ENCODE measurements at places on chromosomes 3 and 15.

- DNase-seq: no peak
Measured at GRCh38 chr3:48407542-48408099, 22.3 kb downstream of the PLXNB1 start.

DNA sequence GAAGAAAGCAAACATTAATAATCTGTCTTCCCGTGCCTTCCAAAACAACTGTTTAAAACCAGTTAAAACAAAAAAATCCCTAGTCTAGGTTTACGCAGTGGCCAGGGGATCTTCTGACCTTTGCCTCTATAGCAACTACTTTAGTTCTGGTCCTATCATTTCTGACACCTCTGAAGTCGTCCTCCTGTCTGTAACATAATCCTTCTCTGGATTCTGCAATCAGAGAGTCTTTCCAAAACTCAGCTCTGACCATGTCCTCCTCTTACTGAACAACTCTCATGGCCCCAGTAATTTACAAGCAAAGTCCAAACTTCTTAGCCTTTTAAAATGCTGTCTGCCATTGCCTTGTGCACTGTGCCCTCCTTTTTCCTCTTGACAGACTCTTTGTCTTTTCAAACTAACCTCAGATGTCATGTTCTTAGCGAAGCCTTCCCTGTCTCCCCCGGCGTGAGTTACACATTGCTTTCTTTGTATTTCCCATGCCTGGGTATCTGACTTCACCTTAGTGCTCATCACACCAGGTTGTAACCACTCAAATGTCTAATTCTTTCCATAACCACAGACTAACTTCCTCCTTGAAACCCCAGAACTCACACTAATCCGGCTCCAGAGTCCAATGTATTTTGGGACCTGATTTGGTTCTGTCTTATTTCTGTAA, 105.2 kb upstream of the BNIP2 start:
- DNase-seq: no peak

- no peak for DNase-seq
Measured at GRCh38 chr3:61168286-61168685, 83.0 kb downstream of the FHIT start.

- DNase-seq: no peak
Measured at GRCh38 chr3:50550079-50550736, 17.3 kb downstream of the C3orf18 start.

DNA sequence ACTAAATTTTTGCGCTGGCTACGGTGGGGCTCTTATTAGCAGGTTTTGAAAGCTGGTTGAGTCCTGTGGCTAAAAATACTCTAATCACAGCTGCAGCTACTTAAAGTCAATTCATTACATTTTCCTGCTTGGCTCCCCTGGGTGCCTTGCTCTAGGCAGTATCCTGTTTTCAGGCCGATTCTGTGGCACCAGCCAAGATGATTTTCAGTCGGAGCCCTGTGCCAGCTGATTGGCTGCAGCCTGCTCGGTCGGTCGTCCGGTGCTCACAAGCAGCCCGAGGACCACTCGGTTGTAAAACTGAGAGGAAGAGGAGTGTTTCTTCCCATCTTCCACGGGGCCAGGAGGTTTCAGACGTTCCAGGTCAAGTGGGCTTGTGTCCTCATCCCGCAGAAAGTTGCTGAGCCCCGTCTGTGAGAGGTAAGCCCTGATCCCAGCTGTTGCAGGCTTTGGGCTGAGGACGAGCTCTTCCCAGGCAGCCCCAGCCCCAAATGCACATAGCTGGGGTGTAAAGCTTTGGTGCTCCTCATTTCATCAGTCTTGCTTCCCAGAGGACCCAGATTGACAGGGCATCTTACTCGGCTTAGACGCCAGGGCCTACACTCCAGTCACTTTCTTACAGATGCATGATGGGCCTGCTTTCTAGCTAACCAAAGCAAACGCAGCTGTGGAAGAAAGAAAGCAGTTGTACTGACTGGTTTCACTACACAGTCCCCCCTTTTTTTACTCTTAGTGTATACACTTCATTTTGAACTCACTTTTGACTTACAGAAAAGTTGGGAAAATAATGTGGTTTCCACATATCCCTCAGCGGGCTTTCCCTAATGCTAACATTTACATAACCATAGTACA, 15.9 kb downstream of the LYSMD4 start:
- no peak for DNase-seq

DNA sequence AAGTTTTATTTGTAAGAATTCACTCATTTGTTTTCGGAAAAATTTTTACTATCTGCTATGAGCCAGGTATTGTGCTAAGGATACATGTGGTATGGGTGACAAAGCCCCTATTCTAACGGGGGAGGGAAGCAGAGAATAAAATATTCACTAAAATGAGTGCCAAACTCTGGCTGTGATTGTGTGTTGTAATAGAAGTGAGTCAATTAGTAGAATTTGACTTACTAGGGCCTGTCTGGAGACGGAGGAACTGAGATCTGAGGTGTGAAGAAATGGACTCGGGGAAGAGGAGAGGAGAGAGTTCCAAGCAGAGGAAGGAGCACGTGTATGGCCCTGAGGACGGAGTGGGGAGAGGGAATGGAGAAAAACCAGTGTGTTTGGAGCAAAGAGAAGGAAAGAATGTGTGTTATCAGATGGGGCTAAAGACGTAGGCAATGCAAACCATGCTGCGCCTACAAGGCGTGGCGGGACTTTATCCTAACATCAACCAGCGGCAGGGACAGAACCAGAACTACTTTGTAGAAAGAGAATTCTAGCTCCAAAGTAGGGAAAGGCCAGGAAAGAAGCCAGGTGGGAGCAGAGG, 89.1 kb downstream of the OSBPL10 start:
- no peak for DNase-seq

DNA sequence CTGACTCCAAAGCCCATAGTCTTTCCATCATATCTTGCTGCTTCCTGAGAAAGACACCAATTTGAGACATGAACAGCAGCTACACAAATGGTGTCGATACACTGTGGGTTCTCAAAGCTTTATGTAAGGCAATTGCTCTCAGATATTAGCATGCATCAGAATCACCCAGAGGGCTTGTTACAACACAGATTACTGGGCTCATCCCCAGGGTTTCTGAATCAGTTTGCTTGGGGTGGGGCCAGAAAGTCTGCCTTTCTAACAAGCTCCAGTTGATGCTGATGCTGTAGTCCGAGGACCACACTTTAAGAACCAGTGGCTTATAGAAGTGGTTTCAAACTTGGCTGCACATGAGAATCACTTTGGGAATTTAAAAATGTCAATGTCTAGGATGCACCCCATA, 86.5 kb downstream of the SEMA6D start:
- DNase-seq: no peak

GRCh38 chr15:41096178-41096577, 19.9 kb downstream of the INO80 start:
- DNase-seq: no peak

GRCh38 chr3:23611737-23612295, 193.9 kb upstream of the UBE2E1 start:
- no peak for DNase-seq

DNA sequence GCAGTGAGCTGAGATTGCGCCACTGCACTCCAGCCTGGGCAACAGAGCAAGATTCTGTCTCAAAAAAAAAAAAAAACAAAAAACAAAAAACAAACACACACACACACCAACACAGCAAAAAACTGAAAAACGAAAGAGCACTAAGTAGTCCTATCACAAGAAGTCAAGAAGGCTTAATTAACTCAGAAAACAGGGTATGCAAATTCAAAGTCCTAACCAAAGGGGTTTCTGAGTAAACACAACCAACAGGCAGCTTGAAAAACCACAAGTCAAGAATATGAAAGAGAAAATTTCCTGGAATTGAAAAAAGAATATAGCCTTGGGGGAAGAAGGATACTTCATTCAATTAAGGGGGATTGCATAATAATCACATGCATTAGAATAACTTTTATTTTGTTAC, 37.7 kb upstream of the PARP14 start:
- no peak for DNase-seq
